Activated CD4-positive, CD25-positive, alpha-beta regulatory T cell treated with anti-CD3 and anti-CD28 coated beads, Interleukin-2, amount 50 U/mL, for 72 hours (primary cell): ENCODE measurements at places on chromosomes 7 and 10.

- DNase-seq, result no peak
These were observed 44.1 kb upstream of the TARP start for GRCh38 chr7:38317515-38317914.

- no peak for DNase-seq
These were observed 39.6 kb downstream of the ASAH2 start for GRCh38 chr10:50211670-50212069.

DNA sequence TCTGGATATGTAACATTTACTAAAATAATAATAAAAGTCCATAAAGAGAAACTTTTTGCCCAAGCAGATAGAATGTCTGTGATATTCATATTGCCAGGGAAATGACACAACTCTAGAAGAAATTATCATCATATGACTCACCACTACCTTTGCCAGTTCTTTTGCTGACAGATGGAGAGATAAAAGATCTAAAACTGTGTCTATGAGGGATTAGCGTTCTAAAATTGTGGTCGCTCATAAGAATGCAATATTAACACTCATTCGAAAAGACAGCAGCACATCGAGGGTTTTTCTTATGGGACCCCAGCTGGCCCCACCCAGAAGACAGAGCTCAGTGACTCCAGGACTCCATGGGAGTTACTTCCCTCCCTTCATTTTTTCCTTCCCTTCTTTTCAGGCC is 16.6 kb upstream of the LANCL2 start:
- no peak for DNase-seq

GRCh38 chr7:106143711-106144337 is 31.7 kb upstream of the SYPL1 start:
- no peak for DNase-seq

- DNase-seq, result no peak
These were observed 37.7 kb downstream of the ASB13 start for GRCh38 chr10:5628451-5629302.

DNA sequence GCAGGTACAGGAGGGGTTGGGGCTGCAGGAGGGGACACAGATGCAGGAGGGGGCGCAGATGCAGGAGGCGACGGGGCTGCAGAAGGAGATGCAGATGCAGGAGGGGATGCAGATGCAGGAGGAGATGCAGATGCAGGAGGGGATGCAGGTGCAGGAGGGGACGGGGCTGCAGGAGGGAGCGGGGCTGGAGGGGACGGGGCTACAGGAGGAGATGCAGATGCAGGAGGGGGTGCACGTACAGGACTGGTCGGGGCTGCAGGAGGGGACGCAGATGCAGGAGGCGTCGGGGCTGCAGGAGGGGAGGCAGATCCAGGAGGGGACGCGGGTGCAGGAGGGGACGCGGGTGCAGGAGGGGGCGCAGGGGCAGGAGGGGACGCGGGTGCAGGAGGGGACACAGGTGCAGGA is 66.5 kb downstream of the VWA2 start:
- DNase-seq, result no peak

DNA sequence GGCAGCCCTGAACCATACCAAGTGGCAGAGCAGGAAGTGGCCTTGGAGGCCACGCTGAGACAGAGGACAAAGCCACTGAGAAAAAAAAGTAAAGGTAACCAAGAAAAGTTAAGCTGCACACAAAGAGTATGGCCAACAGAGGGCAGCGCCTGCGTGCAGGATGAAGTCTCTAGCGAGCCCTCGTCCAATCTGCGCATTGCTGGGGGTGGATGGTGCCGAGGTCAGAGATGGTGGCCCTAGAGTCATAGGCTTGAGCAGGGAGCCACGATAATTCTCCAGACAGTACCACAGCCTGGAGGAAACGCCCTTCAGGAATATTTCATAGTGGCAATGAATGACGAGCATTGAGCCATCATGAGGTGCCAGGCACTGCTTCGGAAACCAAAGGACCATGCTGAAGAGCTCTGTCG is 9.7 kb downstream of the ATP6V0E2 start:
- DNase-seq, result no peak
